ENCODE measurements at places on chromosomes 16 and 17.

DNA sequence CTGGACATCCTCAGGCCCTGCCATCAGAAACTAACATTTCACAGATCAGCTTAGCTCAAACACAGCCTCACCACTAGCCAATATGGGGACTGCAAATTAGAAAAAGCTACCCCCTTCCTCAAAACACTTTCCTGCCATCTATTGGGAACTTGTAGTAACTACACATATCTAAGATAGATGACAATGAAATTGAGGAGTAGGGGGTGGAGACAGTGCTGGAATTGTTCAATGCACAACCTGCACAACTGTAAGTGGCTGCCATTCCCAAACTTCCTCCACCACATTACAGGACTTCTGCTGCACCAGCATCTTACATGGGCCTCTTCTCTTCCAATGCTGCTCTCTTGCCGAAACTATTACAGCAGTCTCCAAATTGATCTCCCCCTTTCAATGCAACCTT lies 21.9 kb downstream of the AIPL1 start:
- DNase-seq = no peak

GRCh38 chr16:4455081-4455480 lies 19.3 kb downstream of the NMRAL1 start:
- DNase-seq = no peak

DNA sequence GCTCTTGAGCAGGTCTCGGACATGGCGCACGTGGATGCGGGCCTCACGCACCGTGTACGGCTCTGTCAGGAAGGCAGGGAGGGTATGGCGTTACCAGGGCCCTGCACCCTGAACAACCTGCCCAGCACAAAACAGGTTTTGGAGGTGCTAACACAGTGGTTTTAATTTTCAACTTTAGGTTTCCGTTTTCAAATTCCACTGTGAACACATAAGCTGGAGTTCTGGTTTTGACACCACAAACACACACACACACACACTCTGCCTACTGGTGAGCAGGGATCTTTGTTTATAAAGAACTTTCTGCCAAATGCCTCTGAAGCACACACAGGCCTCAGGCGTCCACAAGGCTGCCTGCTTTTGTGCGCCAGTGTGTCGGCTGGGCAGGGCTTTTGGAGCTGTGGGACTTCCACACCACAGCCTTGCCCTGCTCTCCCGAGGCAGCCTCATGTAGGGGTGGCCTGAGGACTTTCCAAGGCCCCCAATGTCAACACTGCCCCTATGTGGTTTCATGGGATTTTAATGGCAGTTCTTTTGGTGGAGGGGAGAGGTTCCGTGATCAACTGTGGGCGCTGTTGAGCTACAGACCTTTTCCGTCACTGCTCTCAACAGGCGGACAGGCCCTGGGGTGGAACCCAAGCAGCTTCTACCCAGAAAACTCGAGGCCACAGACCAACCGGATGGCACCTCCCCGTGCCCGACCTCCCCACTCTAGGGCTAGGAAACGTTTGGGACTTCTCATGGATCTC lies 9.4 kb downstream of the CLUH start:
- no peak for DNase-seq

- DNase-seq = no peak
Measured at GRCh38 chr16:85583491-85584181, 29.5 kb upstream of the GSE1 start.

DNA sequence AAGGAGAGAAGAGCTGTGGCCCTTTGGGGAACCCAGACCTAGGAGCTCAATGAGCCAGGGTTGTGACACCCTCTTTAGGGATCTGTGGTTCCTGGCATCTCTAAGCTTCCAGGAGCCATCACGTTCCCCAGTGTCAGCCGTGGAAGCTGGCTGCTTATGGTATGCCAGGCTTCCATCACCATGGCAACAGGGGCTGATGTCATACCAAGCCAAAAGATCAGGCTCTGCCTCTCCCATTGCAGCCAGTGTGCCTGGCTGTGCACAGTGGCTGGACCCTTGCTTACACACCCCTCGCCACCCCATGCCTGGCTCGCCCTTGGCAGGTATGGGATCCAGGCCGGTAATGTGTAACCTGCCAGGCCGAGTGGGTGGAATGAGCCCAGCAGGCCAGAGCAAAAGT lies 91.1 kb downstream of the SSH2 start:
- peak; percentile 32 for DNase-seq

DNA sequence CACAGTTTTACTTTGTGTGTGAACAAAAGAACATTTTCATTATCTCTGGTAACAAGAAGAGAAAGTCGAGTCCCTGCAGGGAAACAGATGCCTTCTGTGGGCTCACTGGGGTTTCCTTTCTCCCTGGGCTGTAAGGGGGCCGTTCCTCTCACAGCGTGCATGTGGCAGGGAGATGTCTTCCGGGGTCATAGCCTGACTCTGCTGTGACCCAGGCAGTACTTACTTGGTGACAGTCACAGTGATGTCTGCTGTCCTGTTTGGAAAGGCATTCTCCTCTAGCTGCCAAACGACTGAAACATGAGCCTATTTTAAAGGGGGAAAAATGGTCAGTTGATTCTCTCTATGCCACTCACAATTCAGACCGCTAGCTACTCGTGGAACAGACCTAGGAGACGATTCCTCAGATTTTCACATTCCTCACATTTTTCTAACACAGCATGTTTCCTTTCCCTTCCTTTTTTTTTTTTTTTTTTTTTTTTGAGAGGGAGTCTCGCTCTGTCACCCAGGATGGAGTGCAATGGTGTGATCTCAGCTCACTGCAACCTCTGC lies 7.3 kb downstream of the HASPIN start:
- DNase-seq = no peak

GRCh38 chr16:53545433-53545832 lies 42.4 kb upstream of the AKTIP start:
- no peak for DNase-seq
